ENCODE measurements at places on chromosomes 5 and 9.

DNA sequence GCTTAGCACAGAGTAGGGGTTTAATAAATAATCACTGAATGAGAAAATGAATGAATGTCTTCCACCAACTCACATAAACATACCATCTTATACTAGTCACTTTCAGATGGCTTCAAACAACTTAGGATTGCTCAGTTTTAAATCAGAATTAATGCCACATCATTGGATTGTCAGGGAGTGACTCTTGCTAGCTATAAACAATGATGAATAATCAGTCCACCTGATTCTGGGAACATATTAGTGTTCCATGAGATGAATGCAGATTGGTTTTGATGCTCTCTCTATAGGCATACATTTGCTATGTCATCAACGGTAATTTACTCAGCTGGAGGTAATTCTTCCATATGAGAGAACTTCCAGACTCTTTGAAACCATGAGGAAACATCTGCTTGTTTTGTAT is 97.4 kb downstream of the CDH9 start:
- no peak for DNase-seq

GRCh38 chr9:72476617-72477437 is 44.6 kb upstream of the TMC1 start:
- no peak for DNase-seq

DNA sequence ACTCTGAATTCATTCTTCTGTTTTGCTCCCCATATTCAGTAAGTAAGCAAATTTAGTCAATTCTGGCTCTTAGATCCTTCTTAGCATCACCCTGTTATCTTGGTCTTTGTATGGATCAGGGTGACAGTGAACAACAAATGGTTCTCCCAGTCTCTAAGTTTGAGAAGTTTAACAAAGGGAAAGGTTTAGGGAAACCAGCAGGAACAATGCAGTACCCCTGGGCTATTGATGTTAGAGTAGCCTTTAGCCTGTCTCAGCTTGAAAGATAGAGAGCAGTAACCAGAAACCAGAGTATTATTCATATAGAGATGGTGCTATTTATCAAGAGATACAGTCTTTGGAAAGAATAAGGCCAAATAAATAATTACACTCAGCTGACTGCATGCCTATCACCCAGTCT is 241.8 kb downstream of the CDH12 start:
- no peak for DNase-seq

GRCh38 chr9:17229945-17230560 is 95.2 kb downstream of the CNTLN start:
- no peak for DNase-seq

GRCh38 chr9:137127301-137128157 is 11.4 kb upstream of the GRIN1 start:
- DNase-seq, result peak; percentile 23

GRCh38 chr9:12640016-12640587 is 53.1 kb upstream of the TYRP1 start:
- DNase-seq, result no peak

DNA sequence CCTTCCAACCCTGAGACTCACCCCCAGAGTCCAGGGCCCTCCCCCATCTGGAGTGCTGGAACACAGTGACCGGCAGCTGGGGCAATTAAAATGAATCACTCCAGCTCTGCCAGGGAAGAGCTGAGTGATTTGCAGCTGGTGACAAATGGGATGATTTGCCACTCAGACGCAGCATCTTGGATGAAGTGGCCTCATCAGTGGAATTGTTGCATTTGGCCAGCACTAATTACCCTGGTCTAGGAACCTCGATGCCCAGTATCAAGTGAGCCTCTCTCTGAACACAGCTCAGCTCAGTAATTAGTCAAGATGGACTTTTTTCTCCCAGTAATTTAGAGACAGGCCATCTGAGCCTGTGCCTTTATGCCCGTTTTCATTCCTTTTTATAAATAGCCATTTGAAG is 259.5 kb downstream of the GRIA1 start:
- no peak for DNase-seq

GRCh38 chr5:127206320-127207113 is 84.1 kb upstream of the MEGF10 start:
- no peak for DNase-seq

GRCh38 chr5:19987612-19988361 is at the start of gene CDH18:
Gene CDH18 (minus strand): TSS chr5:19988200. CDS start chr5:19838986, 149,214 bp downstream.
- DNase-seq, result peak; percentile 61

DNA sequence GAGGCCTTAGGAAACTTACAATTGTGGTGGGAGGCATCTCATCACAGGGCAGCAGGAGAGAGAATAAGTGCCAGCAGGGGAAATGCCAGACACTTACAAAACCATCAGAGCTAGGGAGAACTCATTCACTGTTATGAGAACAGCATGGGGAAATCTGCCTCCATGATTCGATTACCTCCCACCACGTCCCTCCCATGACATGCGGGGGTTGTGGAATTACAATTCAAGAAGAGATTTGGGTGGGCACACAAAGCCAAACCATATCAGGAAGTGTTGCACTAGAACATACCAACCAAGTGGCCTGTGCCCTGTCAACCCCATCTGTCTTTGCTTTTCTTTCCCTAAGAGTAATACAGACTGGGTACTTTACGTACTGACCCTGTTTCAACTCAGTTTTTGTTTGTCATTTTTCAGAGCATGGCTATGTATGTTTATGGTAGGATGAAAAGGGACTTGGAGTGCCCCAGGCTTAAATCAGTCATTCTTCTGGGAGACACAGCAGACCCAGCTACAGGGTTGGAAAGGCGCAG is 58.3 kb upstream of the TGFBR1 start:
- DNase-seq, result no peak

- no peak for DNase-seq
These were observed 399.4 kb upstream of the NUDT12 start for GRCh38 chr5:103962023-103962422.

DNA sequence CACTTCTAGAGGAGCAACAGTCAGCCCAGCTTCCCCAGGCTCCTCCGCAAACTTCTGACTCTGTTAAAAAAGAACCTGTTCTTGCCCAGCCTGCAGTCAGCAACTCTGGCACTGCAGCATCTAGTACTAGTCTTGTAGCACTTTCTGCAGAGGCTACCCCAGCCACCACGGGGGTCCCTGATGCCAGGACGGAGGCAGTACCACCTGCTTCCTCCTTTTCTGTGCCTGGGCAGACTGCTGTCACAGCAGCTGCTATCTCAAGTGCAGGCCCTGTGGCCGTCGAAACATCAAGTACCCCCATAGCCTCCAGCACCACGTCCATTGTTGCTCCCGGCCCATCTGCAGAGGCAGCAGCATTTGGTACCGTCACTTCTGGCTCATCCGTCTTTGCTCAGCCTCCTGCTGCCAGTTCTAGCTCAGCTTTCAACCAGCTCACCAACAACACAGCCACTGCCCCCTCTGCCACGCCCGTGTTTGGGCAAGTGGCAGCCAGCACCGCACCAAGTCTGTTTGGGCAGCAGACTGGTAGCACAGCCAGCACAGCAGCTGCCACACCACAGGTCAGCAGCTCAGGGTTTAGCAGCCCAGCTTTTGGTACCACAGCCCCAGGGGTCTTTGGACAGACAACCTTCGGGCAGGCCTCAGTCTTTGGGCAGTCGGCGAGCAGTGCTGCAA is 72.8 kb downstream of the NUP214 start:
- no peak for DNase-seq

- no peak for DNase-seq
These were observed 35.5 kb upstream of the GLRX start for GRCh38 chr5:95858023-95858461.

- DNase-seq, result no peak
These were observed 251.4 kb downstream of the ARHGAP26 start for GRCh38 chr5:143021595-143021994.

- DNase-seq, result no peak
These were observed 646.6 kb downstream of the PDE4D start for GRCh38 chr5:59246882-59247281.

DNA sequence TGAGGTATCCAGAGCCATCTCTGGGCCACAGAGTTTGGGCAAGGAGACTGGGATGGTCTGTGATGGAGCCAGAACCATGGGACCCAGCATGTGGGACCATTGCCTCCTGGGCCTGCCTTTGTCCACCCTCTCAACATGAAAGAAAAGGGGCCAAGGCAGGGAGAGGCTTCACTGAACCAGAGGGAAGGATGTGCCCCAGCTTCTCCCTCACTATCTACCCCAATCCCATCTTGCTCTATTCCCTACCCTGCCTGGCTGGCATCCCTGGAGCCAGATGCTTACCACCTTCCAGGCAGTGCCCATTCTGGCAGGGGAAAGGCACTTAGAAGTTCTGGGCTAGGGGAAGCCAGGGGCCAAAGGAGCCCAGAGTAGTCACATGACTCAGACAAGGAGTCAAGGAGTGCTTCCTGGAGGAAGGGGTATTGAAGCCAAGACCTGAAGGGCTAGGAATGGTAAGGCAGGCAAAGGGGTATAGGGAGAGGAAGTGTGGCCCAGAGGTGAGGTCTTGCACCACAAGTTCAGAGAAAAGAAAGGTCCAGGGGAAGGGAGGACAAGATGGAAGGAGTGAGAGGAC is 9.8 kb downstream of the PDLIM4 start:
- DNase-seq, result no peak

- DNase-seq, result peak; percentile 77
These were observed 49.9 kb downstream of the ZFAND5 start for GRCh38 chr9:72315089-72315509.

- peak; percentile 83 for DNase-seq
These were observed 13.0 kb downstream of the SLC4A9 start for GRCh38 chr5:140372971-140373487.

DNA sequence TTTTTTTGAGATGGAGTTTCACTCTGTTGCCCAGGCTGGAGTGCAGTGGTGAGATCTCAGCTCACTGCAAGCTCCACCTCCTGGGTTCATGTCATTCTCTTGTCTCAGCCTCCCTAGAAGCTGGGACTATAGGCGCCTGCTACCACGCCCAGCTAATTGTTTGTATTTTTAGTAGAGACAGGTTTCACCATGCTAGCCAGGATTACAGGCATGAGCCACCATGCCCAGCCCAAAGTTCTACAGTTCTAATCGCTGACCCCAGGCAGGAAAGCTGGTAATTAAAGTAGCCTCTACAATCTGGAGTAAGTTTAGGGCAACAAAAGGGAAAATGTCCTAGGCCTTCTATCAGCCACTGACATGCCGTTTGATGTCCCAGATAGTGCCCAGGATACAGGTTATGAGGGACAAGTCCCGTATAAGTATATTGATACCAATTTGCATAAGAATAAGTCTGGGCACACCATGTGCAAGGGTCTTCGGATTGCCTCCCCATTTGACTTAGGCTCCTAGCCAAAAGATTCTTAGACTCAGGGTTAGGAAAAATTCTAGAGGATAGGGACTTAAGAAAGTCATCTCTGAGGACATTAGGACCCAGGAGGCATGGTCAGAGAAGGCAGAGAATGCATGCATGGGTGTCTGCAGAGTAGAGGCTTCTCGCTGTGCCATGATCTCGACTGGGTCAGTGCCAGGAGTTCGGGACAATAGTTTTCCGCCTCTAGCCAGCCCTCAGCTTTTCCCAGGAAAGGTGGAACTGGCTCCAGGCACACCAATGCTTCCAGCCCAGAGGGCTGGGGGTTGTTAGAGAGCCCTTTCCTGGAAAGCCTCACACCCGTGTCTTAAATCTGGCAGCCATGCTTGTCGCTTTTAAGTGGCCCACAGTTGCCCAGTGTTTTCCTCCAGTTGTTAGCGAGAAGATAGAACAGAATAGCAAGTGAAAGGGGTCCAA is 1111.1 kb downstream of the TAF11L14 start:
- DNase-seq, result no peak

DNA sequence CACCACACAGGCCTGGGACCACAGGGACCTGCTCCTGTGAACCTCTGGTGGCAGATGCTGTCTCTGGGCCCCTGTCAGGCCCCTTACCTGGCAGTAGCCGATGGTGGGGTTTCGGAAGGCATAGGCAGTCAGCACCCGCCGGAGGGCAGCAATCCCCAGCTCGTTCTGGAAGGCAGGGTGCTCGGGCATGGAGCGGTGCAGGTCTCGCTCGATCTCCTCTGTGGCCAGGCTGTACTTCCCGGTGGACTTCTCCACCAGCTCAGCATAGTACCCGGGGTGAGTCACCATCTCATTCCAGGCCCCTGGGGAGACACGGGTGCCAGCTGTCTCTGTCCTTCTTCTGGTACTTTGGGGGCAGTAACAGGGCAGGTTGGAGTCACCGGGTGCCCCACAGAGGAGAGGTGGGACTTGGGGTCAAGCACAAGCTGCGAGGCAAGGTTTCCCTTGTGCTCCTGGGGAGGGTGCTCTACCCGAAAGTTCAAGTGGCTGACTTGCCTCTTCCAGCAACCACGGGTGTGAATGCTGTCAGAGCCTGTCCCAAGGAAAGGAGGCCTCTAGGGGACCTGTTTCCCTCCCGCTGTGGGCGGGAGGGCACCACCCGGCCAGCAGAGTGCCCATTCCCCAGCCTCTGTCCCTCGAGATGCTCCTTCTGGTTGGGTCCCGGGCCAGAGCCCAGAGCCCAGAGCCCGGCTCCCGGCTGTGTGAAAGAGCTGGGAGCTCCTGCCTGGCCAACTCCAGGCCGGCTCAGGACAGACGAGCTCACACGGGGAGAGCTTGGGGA is 19.8 kb upstream of the MRNIP start:
- DNase-seq, result peak; percentile 22

- no peak for DNase-seq
These were observed 35.5 kb downstream of the CDK5RAP2 start for GRCh38 chr9:120544441-120544840.

GRCh38 chr5:926417-927171 is 33.9 kb downstream of the TRIP13 start:
- peak; percentile 68 for DNase-seq

DNA sequence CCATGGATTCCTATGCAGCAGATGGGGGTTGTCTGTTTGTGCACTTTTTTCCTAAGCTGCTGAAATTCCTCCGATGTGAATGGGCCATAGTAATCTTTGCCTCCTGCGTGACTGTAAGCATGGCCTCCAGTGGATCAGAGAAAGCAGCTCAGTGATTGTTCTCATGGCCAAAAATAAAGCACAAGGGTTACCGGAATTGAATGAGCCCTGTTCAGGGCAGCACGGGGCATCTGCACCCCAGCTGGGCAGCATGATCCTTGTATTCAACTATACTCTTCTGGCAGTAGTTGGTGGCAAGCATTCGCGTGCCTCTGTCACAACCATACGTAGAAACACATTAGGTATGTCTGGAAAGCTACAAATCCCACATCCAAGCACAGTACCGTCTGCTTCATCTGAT is 193.9 kb downstream of the RORB start:
- DNase-seq, result no peak

DNA sequence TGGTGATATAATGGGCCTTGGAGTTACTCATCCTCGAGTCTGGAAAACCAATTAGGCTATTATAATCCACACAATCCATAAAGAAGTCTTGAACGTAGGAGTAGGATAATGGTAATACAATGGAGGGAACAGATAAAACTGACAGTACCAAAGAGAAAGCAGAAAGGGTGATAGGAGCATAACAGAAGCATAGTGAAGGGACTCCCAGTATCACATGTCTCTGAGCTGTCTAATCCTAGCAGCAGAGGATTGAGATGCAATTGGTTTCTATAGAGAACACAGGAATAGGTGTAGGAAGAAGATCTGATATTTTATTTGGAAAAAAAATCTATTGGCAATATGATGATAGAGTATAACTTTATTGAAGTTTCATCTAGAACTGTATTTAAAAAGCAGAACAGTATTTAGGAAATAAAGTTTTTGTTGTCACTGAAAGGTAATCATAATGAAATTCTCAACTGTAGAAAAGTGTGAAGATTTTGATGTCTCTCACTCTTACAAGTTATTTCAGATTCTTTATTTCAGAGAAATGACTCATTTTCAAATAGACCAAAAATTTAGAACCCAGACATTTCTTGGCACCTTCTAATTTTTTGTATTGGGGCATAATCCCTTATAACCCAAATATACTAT is 25.4 kb downstream of the SRFBP1 start:
- no peak for DNase-seq

GRCh38 chr9:35104586-35104985 is 1.7 kb upstream of the STOML2 start:
- no peak for DNase-seq

- DNase-seq, result no peak
These were observed 13.2 kb downstream of the IRX2 start for GRCh38 chr5:2738156-2738699.

Data from left hindlimb (tissue), 1 donor.